DMS153 (cell line): ENCODE measurements at places on chromosomes 6 and 20.

DNA sequence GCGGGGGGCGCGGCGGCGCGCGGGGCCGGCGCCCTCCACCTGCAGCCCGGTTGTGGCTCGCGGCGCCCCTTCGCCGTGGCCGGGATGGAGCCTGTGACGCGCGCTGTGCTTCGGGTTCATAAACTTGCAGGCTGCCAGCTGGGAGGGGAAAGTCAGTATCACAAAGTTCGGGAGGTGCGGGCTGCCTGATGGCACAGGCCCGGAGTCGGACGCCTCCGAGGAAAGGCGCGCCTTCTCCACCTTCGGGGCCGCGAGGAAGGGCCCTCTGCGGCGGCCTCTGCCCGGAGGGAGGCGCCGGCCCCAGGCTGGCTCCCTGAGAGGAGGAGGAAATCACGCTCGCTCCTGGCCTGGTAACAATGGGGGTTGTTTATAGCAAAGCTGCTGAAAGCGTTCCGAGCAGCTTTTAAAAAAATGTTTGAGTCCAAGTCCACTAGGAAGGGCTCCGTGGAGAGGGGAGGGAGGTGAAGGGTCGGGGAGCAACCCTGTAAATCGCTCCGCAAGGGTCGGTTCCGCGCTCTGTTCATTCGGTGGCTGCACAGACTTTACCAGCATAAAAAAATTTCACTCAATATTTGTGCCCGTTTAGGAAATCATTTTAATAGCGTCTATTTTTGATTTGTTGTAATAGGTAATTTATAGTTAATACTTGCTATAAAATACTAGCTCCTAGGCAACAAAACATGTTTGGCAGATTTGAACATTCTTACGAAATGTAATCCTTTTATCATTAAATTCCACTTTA is 1.0 kb downstream of the AFDN start:
- no peak for DNase-seq

- DNase-seq = no peak
Measured at GRCh38 chr20:10642856-10643559, 30.8 kb downstream of the JAG1 start.

DNA sequence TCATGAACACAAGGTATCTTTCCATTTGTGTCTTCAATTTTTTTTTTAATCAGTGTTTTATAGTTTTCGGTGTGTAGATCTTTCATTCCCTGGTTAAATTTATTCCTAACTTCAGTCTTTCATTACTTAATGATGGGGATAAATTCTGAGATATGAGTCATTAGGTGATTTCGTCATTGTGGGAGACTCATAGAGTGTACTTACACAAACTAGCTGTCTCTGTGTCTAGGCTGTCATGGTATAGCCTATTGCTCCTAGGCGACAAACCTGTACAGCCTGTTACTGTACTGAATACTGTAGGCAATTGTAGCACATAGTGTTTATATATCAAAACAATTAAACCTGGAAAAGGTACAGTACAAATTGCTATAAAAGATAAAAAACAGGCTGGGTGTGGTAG is 42.1 kb downstream of the SMAP1 start:
- DNase-seq = no peak

DNA sequence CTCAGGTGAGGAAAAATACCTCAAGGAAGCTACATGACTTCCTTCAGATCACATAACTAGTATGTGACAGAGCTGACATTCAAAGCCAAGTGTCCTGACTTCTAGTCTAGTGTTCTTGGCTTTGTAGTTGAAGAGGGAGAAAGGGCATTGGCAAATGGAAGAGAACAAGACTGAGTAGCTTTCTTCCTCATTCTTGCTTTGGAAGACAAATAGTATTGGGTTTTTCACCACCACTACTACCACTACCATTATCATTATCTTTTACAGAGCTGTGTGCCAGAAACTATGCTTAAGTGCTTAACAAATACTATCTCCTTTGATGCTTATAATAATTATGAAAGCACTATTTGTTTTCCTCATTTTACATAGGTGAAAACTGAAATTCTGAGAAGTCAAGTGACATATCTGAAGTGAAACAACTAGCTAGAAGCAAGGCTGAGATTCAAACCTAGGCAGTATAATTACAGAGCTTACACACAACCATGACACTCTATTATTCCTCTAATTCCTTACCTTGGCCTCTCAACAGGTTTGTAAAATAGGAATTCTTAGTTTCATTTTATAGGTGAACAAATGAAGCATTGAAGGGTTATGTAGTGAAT is 6.8 kb downstream of the ACSS2 start:
- DNase-seq = no peak

- DNase-seq = no peak
Measured at GRCh38 chr6:142918339-142919042, 26.5 kb downstream of the HIVEP2 start.

GRCh38 chr20:3786665-3787323 is at the start of gene CENPB:
Gene CENPB, minus strand, starts transcription at chr20:3786740. Its CDS starts 257 bp downstream, at chr20:3786483.
- DNase-seq = peak; percentile 75

DNA sequence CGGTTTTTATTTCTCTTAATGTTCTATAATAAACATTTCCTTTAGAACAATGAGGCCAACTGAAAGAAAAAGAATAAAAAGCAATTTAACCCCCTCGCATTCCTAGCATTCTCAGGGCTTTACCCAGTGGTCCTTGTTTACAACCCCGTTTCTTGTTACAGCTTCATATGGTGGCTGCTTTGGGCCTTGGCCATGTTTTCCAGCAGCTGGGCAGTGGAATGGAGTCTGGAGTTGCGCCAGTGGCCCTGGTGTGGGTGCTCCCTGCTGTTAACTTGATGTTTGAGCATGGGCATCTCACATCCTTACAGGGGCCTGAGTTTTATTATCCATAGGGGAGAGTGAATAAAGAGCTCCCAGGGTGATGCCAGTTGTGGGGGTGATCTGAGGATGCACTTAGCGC is 18.8 kb downstream of the EFCAB8 start:
- DNase-seq = no peak

- DNase-seq = peak; percentile 61
Measured at GRCh38 chr6:37381579-37381978, 27.8 kb downstream of the RNF8 start.

DNA sequence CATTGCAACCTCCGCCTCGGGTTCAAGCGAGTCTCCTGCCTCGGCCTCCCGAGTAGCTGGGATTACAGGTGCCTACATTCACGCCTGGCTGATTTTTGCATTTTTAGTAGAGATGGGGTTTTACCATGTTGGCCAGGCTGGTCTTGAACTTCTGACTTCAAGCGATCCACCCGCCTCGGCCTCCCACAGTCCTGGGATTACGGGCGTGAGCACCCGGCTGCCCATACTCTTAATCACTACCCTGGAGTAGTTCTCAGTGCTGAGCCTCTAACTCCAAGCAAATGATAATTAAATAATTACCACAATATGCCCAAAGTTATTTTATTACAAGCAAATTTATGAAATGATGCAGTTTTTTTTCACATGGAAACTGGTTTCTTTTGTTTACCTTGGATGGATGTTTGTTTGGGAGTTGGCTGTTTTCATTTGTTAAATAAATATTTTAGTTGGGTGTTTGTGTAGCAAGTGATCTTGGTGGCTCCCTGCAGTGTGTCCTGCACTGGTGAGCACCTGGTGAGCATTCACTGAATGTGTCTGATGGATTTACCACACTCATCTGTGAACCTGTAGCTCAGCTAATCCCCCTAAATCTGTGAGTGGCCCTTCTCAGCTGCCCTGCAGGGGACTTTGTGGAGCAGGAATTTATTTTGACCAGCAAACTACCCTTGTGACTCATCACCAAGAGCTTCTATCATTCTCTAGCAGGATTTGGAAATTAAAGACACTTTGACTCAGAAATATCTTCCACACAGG is 36.9 kb downstream of the UTRN start:
- DNase-seq = no peak

DNA sequence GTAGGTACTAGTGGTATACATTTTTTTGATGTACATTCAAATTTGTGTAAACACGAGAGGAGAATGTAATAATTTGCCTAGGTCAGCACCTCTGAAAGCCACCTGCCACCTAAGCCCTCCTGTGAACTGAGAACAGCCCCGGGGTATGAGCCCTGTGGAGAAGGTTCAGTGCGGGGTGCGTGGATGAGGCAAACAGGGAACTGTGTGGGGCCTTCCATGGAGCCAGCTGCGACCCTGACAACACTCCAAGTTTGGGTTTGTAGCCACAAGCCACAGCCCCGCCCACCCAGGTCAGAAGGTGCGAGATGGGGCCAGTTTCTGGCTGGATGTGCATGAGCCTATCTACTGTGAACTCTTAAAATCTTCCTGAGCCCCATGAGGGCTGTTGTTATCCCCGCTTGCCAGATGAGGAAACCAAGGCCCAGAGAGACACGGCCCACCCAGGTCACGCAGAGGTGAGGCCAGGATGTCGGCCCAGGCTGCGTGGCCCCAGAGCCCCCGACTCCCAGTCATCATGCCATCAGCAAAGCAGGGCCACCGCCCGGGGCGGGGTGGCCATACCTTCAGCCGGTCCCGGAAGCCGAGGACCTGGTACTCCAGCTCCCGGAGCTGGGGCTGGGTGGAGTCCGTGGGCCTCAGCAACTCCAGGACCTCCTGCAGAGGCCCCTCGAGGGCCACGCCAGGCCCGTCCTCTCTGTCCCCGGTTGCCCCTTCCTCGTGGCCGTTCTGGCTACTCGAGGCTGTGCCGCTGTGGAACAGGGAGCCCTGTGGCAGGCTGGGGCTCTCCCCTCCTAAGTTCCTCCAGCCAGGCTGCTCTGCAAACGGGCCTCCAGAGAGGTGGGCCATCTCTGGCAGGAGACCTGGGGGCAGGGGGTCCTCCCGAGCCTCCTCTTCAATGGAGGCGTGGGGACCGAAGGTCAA is 89.6 kb downstream of the RIPOR3 start:
- no peak for DNase-seq

DNA sequence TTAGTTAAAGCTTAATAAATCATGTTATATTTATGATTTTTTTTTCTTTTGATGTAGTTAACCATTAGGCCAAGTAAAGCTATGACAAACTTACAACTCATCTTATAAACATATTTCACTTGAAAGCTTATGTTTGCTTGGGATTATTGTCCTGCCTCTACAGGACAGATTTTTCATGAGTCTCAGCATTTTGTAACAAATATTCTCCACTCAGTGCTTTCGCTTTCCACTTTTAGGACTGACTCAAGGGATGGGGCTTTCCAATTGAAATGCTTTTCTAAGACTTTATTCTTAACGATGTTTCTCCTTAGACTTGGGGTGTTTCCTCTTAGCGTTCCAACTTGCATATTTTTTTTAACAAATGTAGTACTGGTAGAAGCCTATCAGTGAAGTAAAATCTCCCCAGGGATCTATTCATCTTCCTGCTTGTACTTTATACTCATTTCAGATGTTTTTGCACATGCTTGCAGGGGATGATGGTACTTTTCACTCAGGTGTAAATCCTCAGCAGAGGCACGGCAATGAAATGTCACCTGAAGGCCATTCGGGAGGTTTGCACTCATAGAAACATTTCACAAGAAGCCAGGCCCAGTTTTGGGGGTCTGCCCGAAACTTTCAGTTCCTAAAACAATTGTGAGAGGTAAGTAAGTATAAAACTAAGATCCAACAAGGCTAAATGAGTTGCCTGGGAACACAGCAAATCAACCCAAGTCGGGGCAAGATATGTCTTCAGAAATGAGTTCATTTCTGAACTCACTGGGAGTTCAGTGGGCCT is 298.1 kb upstream of the FOXQ1 start:
- DNase-seq = no peak

DNA sequence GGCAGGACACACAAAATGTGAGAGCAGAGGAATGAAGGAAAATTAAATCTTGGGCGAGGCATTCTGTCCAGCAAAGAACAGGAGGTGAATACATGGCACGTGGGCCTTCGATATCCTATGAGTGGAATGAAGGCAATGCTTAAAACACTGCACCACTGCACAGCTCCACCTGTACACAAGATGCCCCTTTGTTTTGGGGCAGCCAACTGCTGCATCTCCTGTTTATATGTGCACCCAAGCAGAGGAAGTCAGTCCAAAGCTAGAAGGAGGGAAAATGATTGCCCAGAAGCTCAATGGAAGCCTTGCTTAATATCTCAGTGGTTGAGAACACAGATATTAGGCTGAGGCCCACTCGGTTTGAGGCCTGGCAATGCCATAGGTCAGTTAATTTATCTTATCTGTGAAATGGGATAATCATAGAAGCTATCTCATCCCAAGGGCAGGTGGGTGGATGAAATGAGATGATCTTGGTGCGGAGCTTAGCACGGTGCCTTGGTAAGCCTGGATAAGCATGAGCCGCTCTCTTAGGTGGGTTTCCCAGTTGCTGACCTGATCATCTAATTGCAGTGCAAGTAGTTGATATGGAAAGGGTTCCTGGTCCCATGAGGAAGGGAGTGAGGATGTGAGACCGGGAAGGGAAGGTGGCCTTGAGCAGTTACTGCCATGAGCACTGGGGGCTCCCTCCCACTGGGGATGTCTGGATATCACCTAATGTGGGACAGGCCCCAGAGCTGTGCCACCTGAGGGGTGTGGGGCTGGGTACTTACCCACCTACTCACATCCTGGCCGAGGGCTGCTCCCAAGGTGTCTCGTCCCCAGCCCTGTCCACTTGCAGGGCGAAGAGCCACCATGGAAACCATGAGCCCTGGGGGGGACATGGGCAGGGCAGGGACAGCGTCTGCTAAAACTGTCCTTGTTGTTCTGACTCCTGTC is 9.9 kb downstream of the BANF2 start:
- DNase-seq = no peak

- no peak for DNase-seq
Measured at GRCh38 chr20:49908258-49908565, 7.1 kb downstream of the SPATA2 start.

DNA sequence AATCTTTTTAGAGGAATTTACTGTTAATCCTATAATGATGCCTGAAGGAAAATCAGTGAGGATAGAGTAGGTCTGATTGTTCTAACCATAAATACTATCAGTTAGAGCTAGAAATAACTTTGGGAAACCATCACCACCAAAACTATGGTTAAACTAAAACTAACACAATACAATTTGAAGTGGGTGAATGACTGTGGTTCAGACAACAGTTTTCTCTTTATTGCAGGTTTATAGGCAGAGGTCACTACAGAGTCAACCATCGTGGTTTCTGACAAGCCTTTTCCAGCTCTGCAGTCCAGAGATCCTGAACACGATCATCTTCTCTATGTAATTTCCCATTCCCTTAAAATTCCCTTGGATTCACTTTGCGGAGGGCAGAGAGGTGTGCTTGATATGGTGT is 134.3 kb downstream of the IBTK start:
- DNase-seq = no peak

GRCh38 chr20:60937585-60937984 is 314.5 kb upstream of the CDH4 start:
- no peak for DNase-seq

DNA sequence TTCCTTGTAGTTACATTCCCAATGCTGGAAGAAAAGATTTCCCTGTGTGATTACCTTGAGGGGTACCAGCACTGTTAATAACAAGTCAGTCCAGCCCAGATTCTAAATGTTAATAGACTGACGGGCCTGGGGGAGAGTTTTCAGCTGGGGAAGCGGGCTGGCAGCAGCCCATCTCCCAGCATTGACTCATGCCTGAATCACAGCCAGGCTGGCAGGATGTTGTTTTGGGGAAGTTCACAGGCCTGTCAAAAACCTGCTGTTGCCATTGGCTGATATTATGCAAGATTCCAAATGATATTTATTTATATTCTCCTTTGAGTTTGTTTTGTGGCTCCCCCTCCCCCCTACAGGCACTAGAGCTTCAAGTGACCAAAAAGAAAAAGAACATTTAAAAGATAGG is 213.9 kb upstream of the CNR1 start:
- DNase-seq = no peak

GRCh38 chr6:29596381-29596900 is 11.5 kb downstream of the OR2H2 start:
- DNase-seq = no peak
